ENCODE measurements at places on chromosomes 16 and 17.
A peak's percentile ranks its signal among the peaks of the same experiment; 100 is the strongest.

DNA sequence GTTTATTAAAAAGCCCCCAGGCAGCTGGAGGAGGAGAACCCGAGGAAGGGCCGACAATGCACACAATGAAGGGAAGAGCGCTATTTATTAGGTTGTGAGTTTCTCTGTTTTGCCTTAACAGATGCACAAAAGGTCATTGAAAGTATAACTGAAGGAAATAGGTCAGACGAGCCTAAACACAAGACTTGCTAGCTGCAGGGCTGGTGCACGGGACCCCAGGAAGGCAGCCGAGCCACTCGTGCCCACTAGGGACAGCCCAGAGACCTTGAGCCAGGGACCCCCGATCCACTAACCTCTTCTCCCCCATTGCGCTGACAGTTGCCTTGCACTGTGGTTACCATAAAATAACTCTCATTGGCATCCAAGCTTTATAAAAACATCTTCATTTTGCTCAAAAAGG, 11.3 kb downstream of the LITAFD start:
- DNase-seq, result no peak

- no peak for DNase-seq
These were observed 19.6 kb upstream of the CCL2 start for GRCh38 chr17:34235389-34236028.

- DNase-seq, result no peak
These were observed 7.5 kb downstream of the N4BP1 start for GRCh38 chr16:48602356-48603014.

GRCh38 chr17:73933871-73934270, 269.6 kb upstream of the RPL38 start:
- no peak for DNase-seq

- peak; percentile 11 for DNase-seq
These were observed 109.4 kb upstream of the PLCG2 start for GRCh38 chr16:81669473-81670350.

GRCh38 chr17:32928586-32929535, 908 bp downstream of the TMEM98 start:
- DNase-seq, result no peak

- no peak for DNase-seq
These were observed 3.4 kb downstream of the NARF start for GRCh38 chr17:82461827-82462524.

- DNase-seq, result no peak
These were observed 71.2 kb upstream of the CHMP6 start for GRCh38 chr17:80920441-80920840.

DNA sequence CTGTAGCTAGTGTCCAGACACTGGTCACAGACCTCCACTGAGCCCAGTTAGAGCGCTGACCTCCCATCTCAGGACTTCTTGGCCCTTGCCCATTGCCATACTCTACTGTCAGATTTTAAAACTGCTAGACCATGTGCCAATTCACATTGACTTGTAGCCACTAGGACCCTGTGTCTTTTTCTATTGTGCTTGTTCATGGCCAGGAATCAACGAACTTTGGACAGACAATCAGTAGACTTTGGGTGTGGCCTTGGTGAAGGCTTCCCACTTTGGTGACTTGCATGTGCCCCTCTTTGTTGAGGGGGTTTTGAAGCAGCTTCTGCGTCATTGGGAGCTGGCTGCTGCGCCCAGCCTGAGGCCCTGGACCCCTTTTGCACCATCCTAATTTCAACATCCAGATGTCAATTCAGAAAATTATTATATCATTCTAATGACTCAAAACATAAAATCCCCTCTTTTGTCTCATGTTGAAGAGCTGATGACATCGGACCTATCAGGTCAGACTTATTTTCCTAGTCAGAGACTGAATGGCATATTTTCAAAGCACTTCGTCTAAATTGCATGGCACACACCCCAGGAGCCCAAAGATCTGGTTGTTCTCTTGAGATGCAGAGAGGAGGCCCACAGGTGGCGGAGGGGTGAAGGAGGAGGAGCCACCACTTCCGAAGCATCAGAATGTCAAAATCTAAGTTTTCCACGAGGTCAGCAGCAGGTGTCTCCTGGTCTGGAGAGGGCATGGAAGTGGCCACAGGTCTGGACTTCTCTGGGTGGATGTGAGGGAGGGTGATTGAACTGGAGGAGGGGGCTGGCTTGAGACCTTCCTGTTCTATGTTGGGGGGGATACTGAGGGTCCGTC, 93.4 kb upstream of the CBX4 start:
- DNase-seq, result no peak

DNA sequence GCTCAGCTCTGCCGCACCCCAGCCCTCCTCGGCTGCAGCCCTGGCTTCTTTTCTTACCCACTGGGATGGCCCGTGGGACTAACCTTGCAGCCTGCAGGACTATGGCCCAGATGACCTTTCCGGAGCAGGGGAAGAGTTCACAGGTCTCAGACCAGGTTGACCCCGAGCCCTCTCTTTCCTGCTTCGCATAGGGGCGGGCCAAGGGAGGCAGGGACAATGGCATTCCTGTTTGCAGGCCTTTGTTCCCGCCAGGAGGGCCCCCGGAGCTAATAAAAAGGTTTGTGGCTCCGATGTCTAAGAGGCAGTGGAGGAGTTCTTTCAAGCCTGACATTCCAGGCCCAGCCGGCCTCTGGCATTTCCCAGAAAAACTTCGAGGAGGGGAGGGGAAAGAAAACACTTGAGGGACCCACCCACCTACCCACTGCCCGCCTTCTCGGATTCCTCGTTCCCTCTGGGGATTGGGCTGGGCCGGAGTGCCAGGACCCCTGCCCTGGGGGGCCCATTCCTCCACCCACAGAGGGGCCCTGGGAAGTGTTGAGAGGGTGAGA, 5.8 kb upstream of the SOCS3 start:
- no peak for DNase-seq

DNA sequence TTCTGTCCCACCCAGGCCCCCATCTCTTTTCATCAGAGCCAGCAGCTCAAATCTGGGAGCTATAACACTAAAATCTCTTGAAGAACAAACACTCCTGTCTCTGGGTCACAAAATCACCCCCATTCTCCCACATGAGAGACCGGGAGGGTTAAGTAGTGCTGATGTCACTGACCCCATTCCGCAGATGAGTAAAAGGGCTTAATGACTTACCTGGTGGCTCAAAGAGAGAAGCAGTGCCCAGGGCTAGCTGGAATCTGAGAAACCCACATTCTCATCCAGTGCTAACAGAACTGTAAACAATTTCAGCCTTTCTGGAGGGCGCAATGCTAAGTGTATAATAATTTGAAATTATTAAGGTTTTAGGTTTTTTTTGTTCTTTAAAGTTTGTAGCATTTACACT, 26.3 kb upstream of the LHX1 start:
- DNase-seq, result no peak

DNA sequence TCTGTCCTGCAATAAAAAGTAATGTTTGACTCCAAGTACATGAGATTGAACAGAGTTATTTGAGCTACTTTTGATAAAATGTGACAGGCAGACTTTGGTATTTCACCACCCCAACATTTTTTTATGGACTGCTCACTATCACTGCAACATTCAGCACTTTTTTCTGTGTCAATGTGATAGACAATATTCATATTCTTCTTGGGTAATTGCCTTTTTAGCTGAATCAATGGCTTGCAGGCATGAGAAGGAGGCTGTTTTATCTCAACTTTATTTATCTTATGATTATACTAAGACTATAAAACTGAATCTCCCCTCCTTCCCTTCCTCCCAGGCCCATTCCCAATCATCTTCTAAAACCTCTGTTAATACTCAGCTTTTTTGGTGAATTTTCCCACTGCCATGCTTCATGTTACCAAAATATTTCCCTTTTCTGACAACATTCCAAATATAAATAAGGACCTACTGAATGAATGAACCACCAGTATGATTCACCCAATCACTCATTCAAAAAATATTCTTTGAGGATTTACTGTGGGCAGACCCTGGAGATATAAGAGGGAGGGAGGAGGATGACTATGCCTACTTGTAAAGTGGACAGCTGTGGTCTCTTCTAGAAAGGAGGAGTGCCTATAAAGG, 67.6 kb downstream of the CDH13 start:
- DNase-seq, result no peak

DNA sequence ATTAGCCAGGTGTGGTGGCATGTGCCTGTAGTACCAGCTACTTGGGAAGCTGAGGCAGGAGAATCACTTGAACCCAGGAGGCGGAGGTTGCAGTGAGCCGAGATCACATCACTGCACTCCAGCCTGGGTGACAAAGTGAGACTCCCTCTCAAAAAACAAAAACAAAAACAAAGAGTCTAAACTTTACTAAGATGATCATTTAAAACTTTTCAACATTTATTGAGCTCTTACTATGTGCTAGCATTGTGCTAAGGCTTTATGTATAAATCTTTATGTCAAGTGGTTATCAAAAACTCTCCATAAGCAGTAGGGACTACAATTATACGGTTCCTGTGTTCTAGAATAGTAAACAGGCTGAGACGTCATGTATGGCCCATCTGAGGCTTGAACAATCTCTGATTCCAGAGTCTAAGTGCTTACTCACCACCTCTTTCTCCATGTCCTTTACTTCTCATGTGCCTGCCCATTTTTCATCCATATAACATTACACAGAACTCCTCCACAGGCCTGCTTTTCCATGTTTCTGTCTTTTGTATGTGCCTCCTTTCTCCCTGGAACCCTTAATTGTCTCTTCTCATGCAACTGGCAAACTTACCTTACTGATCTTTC, 66.7 kb downstream of the NUP88 start:
- no peak for DNase-seq

- peak; percentile 52 for DNase-seq
These were observed 761 bp downstream of the GAN start for GRCh38 chr16:81315271-81316175.

GRCh38 chr17:17077861-17078732, 35.8 kb downstream of the MPRIP start:
- no peak for DNase-seq

- no peak for DNase-seq
These were observed 15.1 kb upstream of the SLC52A1 start for GRCh38 chr17:5050278-5050677.

DNA sequence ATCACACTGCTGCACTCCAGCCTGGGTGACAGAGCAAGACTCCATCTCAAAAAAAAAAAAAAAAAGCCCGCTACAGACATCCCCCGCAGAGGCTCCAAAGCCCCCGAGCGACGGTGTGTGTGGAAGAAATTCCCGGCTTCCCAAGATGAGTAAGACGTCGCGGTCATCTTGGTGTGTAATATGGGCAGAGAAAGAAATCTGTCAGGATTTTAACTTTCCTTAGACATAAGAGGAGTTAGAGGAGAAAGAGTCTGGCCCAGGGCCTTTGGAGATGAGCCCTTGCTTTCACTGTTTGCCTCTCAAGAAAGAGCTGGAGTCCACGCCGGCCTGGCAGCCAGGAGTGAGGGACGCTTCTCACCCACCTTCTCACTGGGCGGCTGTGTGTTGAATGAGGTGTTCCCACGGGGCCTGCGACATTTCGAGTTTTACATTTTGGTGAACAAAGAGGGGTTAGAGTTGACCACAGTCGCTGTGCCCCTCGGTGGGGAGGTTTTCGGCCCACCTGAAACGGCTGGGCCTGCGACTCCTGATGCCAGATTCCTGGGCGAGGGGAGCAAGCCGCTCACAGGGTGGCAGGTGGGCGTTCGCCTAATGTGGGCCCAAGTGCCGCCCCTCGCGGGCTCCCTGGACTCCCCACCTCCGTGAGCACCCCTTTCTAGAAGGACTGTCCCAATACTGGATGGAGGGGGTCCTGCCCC, 17.9 kb downstream of the C1QTNF1 start:
- DNase-seq, result no peak

- DNase-seq, result peak; percentile 43
These were observed 610 bp downstream of the C16orf74 start for GRCh38 chr16:85750146-85750826.

DNA sequence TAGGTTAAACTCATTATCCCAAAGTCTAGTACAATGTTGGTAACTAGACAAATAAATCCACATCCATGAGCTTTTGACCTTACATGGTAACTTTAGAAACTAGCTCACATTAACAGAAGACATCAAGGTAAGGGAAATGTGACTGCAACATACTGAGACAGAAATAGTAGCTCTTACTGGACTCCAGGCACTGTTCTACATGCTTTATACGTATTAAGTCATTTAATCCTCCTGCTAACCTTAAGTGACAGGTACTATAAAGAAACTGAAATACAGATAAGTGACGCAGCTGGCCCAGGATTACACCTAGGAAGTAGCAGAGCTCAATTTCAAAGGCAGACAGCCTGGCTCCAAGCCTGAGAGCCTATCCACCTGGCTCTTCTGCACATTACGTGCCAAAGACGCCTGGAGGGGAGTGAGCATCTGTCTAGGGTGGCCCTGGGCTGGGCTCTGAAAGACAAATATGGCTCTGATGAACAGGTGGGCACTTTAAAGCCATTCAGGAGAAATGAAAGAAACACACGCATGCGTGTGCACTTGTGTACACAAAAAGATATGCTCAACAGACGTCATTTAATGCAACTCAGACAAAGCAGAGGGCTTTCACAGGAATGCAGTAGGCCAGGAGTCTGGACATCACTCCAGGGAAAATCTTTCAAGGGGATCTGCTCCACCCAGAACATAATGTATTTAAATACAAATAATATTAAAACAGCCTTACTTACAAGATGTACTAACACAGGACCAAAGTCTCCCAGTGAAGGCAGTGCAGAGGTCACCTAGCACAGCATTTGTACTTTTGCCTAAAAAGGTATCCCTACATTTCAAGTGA, 4.4 kb downstream of the ZC3H7A start:
- peak; percentile 100 for DNase-seq

DNA sequence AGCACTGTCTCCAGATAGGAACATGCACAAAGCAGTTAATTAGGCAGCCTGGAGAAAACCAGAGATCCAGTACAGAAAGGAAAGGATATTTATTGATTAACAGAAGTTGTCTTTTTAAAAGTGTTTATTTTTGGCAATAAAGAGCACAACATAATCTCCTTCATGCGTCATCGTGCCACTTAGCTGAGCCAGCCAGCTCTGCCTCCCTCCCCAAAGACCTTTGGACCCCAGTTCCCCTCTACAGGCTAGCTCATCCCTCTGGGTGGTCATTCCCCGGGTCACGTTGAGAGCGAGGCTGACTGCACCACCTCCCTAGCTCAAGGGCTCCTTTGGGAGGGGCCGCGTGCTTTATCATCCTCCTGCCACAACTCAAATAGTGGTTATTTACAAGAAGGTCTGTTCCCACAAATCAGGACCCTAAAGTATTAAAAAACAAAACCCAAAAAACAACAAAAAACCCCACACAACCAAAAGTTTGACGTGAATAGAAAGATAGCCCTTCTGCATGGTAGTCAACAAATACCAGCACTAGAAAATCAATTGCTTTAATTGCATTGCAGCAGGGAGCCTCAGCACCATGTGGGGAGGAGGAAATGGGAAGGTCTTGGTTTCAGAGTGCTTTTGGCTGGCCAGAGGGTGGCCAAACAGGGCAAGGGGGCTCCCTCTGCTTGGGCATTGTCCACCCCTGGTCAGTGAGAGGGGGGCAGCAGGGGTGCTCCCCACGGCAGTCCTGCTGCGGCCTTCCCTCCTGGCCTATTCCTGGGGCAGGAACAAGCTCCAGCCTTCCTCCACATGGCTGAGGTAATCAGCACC, 9.6 kb downstream of the POLR2C start:
- DNase-seq, result no peak

GRCh38 chr17:80163336-80163735, 6.5 kb upstream of the CARD14 start:
- no peak for DNase-seq

GRCh38 chr17:59479141-59479540, 86.3 kb upstream of the DHX40 start:
- no peak for DNase-seq

GRCh38 chr16:12805066-12805465, 1.4 kb upstream of the CPPED1 start:
- DNase-seq, result no peak

Measured in NCI-H524 (cell line).